Activated CD4-positive, alpha-beta memory T cell treated with anti-CD3 and anti-CD28 coated beads, Interleukin-2, amount 10 ng/mL, durations not matched to agents 7 days and 5 days (primary cell): ENCODE measurements at places on chromosomes 3 and 15.

- DNase-seq, result no peak
These were observed 70.2 kb downstream of the LRRC28 start for GRCh38 chr15:99321468-99321867.

DNA sequence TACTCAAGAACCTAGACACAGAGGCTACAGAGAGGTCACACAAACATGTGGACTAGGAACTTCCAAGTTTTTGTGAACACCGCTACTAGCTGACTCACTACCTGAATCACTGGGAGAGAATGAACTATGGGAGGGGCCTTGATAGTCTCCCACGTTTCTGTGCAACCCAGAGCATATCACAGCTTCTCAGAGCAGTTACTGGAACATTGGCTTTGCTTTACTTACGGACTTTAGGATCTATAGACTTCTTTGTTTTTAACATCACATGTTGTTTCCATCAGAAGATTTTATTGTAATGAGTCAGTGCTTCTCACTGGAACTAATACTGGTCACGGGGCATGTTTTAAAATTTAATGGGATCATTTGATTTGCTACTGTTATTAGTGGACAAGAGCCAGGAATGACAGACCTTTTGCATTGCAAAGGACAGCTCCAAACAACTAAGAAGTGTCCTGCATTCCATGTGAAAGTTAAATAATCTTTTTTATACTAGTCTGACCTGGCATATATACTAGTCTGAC, 35.6 kb downstream of the RTP4 start:
- DNase-seq, result no peak

- no peak for DNase-seq
These were observed 1.2 kb downstream of the CHMP2B start for GRCh38 chr3:87228316-87228715.

- DNase-seq, result no peak
These were observed 135.8 kb upstream of the HES1 start for GRCh38 chr3:194000100-194000499.

- DNase-seq, result no peak
These were observed 194.8 kb downstream of the SLC9A9 start for GRCh38 chr3:143653493-143653892.

DNA sequence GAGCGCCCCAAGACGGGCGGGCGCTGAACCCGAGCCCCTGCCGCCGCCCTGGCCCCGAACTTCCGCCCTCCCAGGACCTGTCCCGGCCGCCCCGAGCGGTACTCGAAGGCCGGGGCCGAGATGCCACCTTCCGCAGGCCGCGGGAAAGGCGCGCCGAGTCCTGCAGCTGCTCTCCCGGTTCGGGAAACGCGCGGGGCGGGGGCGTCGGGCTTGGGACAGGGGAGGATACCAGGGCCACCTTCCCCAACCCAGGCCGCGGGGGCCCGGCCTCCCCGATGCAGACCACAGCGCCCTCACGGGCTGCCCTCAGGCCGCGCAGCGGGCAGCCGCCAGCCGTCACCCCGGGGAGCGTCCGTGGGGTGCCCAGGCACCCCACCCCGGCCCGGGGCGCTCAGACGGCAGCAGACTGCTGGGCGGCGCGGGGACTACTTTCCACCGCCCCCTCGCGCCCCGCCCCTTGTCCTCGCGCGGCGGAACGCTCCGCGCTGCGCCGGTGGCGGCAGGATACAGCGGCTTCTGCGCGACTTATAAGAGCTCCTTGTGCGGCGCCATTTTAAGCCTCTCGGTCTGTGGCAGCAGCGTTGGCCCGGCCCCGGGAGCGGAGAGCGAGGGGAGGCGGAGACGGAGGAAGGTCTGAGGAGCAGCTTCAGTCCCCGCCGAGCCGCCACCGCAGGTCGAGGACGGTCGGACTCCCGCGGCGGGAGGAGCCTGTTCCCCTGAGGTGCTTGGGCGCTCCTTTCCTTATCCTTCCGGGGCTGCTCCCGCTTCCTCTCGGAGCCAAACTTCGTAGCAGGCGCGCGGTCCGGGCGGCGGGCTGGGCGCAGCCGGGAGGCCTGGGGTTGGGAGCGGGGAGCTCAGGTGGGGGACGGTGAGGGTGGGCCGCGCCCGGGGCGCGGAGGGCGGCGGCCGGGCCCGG, at the start of gene CTNNB1:
Gene CTNNB1, plus strand, starts transcription at position 556 of the 916 bp plus-strand sequence. CDS start 24,564 bp downstream, outside the sequence.
- peak; percentile 91 for DNase-seq

DNA sequence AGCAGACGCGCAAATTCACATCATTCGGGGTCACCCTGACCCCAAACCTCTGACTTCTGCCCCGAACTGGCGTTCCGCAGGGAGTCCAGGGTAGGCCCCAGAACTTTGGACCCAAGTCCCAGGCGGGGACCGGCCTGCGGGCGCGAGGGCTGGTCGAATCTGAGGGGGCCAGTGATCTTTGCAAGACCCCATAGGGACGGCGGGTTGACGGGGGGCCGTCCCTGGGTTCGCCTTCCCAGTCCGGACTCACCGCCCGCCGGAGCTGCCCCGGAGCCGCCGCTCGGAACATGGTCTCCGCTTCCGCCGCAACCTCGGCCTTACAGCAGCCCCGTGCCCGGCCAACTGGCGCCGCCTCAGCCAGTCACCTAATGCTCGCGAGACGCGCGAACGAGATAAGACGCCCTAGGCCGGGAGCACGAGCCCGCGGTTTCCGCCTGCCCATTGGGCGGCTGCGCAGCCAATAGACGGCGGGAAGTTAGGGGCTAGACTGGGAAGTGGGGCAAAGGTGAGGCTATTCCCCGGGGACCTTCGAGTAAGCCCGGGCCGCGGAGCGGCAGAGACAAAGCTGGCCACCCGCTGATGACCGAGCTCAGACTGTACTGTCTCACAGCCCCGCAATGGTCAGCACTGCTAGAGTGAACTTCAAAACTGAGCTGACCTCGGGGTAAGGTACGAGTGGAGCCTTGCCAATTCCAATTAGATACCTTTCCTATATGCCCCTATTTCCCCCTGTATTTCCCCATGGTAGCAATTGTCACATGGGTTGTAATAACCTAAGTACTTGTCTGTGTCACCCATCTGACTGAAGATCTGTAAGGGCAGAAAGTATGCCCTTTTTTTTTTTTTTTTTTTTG, at the start of gene ETFA:
Gene ETFA, minus strand, starts transcription at position 370 of the 854 bp plus-strand sequence. Its CDS starts 81 bp downstream, at position 289.
- DNase-seq, result peak; percentile 96

- no peak for DNase-seq
These were observed 107.5 kb upstream of the THBS1 start for GRCh38 chr15:39473298-39473947.

GRCh38 chr3:163773136-163773535, 1305.2 kb downstream of the SI start:
- no peak for DNase-seq

DNA sequence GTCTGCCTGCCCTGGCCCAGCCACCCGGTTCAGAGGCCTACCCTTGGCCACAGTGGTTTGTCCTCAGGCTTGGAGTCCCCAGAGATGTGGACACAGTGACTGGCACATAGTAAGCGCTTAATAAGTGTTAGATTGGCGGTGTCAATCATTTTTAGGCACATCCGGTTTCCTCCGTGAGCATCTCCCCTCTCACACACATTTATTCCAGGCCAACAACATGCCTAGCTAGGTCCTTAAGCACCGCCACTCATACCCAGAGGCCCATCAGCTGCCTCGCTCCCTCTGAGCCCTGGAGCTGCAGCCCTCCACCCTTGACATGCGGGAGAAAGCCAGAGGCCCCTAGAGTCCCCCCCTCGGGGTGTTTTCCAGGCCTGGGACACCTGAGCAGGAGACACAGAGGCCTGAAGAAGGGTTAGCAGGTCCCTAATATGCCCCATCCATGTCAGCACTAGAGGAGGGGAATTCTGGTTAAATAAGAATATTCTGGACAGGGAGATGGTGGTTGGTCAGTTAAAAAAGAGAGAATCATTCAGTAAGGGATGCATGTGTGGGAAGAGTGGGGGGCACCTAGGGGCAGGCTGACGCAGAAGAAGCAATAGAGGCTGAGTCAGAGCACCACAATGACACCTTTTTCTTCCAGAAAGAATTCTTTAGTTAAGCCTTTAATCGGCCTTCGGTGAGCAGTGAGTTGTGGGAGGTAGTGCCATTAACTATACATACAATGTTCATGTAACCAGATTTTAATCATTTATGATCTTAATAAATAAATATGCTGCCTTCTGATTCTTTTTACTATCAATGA, 22.3 kb downstream of the NR2F2 start:
- DNase-seq, result no peak

DNA sequence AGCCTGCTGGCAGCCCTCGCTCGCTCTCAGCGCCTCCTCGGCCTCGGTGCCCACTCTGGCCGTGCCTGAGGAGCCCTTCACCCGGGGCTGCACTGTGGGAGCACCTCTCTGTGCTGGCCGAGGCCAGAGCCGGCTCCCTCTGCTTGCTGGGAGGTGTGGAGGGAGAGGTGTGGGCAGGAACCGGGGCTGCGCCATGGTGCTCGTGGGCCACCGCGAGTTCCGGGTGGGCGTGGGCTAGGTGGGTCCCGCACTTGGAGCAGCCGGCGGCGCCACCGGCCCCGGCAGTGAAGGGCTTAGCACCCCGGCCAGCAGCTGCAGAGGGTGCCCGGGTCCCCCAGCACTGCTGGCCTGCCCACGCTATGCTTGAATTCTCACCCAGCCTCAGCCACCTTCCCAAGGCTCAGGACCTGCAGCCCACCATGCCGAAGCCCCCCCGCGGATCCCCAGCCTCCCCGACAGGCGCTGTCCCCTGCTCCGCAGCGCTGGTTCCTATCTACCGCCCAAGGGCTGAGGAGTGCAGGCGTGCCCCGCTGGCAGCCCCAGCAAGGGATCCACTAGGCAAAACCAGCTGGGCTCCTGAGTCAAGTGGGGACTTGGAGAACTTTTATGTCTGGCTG, 863.3 kb downstream of the IGSF11 start:
- no peak for DNase-seq

GRCh38 chr3:150867434-150867833, 37.8 kb downstream of the MINDY4B start:
- DNase-seq, result no peak

DNA sequence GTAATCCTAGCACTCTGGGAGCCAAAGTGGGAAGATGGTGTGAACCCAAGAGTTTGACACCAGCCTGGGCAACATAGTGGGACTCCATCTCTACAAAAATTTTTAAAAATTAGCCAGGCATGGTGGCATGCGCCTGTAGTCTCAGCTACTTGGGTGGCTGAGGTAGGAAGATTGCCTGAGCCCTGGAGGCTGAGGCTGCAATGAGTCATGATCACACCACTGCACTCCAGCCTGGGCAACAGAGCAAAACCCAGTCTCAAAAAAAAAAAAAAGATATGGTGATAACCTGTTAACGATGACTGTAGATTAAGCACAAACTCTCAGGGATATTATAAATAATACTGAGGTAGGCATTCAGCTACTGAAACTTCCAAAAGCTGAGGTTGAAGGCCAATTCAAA, 107.5 kb downstream of the SLC49A4 start:
- no peak for DNase-seq

- no peak for DNase-seq
These were observed 14.7 kb upstream of the CA12 start for GRCh38 chr15:63396152-63396928.

- no peak for DNase-seq
These were observed 58.3 kb upstream of the TSEN2 start for GRCh38 chr3:12425850-12426579.

DNA sequence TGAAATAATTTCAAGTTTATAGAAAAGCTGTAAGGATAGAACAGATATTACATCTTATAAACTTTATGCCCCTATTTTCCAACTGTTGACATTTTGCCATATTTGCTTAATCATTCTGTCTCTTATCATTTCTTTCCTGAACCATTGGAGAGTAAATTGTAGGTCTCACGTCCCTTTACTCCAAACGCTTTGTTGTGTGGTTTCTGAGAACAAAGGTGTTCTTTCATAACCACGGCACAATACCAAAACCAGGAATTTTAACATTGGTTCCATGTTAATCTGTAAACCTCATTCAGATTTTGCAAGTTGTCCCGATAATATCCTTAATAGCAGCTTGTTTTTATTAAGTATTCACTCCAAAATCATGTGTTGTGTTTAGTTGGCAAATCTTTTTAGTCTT, 134.8 kb downstream of the AKAP13 start:
- DNase-seq, result no peak

- DNase-seq, result no peak
These were observed 30.7 kb downstream of the ARHGAP31 start for GRCh38 chr3:119324899-119325298.

DNA sequence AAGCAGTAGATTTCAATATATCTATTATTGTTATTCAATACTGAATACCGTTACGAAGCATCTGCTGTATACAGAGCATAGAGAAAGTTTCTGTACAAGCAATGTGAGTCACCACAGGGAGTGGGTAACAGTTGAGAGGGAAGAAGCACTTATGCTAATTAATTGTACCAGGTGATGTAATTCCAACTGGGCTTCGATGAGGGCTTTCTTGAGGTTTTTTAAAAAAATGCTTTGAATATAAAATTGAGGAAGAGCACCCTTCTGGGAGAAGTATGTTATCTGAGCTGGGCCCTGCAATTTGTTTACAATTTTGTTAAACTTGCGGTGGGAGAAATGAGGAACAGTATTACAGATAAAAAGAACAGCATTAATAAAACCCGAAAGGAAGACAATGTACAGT, 197.9 kb downstream of the TPRG1 start:
- no peak for DNase-seq

DNA sequence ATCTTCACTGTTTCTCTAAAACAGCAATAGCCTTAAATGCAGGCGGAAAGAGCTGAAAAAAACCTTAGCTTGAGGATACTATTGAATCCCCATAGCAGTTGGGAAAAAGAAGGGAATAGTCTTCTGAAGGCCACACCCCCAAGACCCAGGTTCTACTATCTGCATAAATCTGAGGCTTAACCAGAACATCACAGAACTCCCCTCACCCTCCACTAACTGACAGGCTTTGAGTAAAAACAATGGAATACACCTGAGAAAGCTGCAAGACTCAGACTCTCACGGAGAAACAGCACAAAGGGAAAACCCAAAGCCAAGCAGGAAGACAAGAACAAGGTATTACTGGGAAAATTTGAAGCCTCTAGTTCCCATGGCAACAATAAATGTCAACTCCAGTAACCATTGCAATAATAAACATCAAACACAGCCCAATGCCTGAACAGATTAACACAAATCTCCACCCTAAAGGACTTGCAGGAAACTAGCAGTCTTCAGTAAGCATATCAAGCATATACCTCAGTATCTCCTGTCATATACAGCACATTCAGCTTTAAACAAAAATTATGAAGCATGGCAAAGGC, 56.4 kb downstream of the TMCC1 start:
- no peak for DNase-seq

GRCh38 chr3:125202197-125202596, 10.4 kb downstream of the SLC12A8 start:
- DNase-seq, result peak; percentile 37
